ENCODE measurements at places on chromosomes 6 and 20. TPM values are rescaled to one million over a fixed set of nuclear protein-coding genes. Genes with fewer than 3 reads are reported as not detected.

GRCh38 chr6:158608221-158608620 is 36.3 kb downstream of the DYNLT1 start:
- H3K36me3 ChIP-seq, result peaks cover 32% of the 10 kb centered on the region
- H3K27ac ChIP-seq, result no peak overlapping the region
- no peaks in the 10 kb centered on the region for H3K4me1 ChIP-seq
- H3K4me3 ChIP-seq, result no peak overlapping the region
- DNase-seq, result no peak

DNA sequence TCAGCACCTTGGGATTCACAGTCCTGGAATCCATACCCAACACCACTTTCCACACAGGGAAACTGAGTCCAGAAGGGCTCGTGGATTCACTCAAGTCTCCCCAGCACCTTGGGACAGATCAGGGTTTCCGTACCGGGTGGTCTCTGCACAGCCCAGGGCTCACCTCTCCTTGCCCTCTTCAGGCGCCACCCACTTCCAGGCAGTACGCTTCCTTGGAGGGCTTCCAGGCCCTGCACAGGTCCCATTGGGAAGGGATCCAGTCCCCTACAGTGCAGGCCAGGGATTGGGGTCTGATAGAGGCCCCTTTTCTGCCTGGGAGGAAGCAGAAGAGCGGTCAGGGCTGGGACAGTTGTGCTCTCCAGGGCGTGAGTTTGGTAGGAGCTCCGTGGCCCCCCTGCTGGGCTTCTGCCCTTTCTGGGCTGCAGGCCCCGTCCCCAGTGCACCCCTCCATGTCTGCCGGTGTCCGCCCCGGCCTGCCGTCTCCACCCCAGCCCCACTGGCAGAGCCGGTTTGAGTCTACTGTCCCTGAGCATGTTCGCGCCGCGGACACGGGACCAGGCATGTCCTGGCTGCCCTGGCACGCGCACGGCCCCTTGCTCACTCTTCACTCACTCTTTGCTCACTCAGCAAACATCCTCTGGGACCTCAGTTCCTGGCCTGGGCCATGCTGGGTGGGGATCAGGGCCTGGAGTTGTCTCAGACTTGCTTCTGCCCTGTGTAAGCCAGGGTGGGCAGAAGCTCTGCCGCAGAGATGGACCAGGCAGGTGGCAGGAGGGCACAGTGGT is 12.6 kb downstream of the SRC start:
- no peaks in the 10 kb centered on the region for H3K4me1 ChIP-seq
- no peaks in the 10 kb centered on the region for H3K36me3 ChIP-seq
- H3K27me3 ChIP-seq, result no peaks in the 10 kb centered on the region
- H3K4me3 ChIP-seq, result no peak overlapping the region

DNA sequence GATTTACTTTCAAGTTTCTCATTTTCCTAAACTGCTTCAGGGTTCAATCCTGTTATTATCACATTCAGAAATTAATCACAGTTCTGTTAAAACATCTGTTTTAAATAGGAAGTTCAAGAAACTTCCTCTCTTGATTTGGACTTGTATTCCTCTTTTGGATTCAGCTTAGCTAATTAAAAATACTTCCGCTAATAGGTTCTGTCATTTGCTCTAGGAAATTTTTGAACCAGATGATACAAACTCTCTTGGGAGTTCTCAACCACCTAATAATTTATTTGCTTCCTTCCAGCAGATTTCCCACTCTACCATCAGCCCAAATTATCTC is 15.9 kb upstream of the TMEM30A start:
- H3K4me3 ChIP-seq, result no peak overlapping the region
- no peaks in the 10 kb centered on the region for H3K36me3 ChIP-seq
- no peak for DNase-seq
- no peaks in the 10 kb centered on the region for H3K27me3 ChIP-seq

DNA sequence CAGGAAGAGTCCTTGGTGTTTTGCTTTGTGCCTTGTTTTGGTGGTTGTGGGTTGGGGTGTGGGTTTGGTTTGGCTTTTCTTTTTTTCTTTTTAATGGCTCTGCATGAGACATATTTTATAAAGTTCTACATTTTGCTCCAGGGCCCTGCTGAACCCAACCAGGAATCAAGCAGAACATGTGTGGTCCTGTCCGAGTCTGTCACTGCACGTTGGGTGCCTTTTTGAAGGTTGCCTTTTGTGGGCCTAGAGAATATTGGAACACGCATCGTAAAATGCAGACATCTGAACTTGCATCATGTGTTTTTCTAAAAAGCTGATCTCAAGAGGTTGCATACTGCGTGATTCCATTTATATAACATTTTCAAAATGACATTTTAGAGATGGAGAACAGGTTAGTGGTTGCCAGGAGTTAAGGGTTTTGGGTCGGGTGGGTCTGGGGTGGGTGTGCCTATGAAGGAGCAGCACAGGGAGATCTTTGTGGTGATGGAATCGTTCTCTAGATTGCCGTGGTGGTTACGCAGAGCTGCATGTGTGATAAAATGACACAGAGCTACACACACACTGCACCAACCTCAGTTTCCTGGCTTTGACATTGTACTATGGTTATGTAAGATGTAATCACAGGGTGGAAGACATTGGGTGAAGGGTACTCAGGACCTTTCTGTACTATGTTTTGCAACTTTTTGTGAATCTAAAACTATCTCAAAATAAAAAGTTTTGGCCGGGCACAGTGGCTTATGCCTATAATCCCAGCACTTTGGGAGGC is 80.2 kb downstream of the EYA2 start:
- no peaks in the 10 kb centered on the region for H3K27me3 ChIP-seq
- H3K4me3 ChIP-seq, result no peak overlapping the region
- no peaks in the 10 kb centered on the region for H3K4me1 ChIP-seq
- DNase-seq, result no peak
- no peaks in the 10 kb centered on the region for H3K36me3 ChIP-seq

DNA sequence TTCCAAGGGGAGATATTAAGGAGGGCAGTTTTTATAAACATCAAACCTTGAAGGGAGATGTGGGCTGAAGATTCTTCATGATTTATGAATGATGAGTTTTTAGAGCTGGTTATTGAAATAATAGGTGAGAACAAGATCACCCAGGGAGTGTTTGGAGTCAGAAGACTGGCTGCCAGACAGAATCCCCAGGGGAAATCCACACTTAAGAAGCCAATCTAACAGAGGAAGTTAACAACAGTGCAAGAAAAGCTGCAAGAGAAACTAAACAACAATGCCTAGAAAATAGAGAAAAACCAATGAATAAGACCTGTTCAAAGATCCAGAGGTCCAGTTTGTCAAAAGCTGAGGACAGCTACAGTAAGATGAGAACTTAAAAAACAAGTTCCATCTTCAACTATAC is 167.9 kb upstream of the MAN1A1 start:
- H3K4me1 ChIP-seq, result no peaks in the 10 kb centered on the region
- no peaks in the 10 kb centered on the region for H3K27me3 ChIP-seq
- H3K4me3 ChIP-seq, result no peak overlapping the region
- H3K27ac ChIP-seq, result no peak overlapping the region

Gene ZNF334
- 3.8 TPM for total RNA-seq

Gene SLC18B1
- 18.0 TPM for total RNA-seq

Gene SOX18
- total RNA-seq, result 0.83 TPM

Gene DDO
- 2.0 TPM for total RNA-seq
